ENCODE measurements at places on chromosomes 16 and 17. TPM values are rescaled to one million over a fixed set of nuclear protein-coding genes. Genes with fewer than 3 reads are reported as not detected.

The DBF4B gene
- 22.8 TPM for total RNA-seq

The HYDIN gene
- not detected for total RNA-seq

The GAS7 gene
- 0.18 TPM for total RNA-seq

The CLEC19A gene
- not detected for total RNA-seq

The KRTAP4-1 gene
- total RNA-seq = not detected

The SLFN11 gene
- total RNA-seq = 114 TPM

The IFI35 gene
- 49.1 TPM for total RNA-seq

The GSG1L2 gene
- total RNA-seq = not detected

The CSH2 gene
- total RNA-seq = not detected

The GDPD3 gene
- total RNA-seq = 6.4 TPM

Data from activated T-helper 2 cell treated with anti-CD3 and anti-CD28 coated beads, Interferon-gamma antibody, Interleukin-2, Interleukin-4, amounts not matched to agents 10 μg/mL and 5 μg/mL and 100 μg/mL, durations not matched to agents 14 hours and 24 hours and 36 hours (primary cell).